ENCODE measurements at places on chromosomes 2 and 18. TPM values are rescaled to one million over a fixed set of nuclear protein-coding genes. Genes with fewer than 3 reads are reported as not detected.
A peak's percentile ranks its signal among the peaks of the same experiment; 100 is the strongest.

GRCh38 chr2:18412980-18413675, 147.3 kb downstream of the RDH14 start:
- H3K4me1 ChIP-seq: peaks cover 7% of the 10 kb centered on the region
- no peak overlapping the region for H3K4me3 ChIP-seq
- no peaks in the 10 kb centered on the region for H3K27me3 ChIP-seq
- H3K36me3 ChIP-seq: no peaks in the 10 kb centered on the region

GRCh38 chr2:105297216-105297615, 32.3 kb downstream of the TGFBRAP1 start:
- H3K27ac ChIP-seq: peak overlapping the region; percentile 78
- peaks cover 12% of the 10 kb centered on the region for H3K4me1 ChIP-seq
- H3K36me3 ChIP-seq: peaks cover 69% of the 10 kb centered on the region

The TMEM163 gene
- 0.58 TPM for total RNA-seq

GRCh38 chr2:143694335-143694734, 565.1 kb downstream of the ARHGAP15 start:
- no peaks in the 10 kb centered on the region for H3K4me1 ChIP-seq
- no peak overlapping the region for H3K4me3 ChIP-seq
- H3K36me3 ChIP-seq: no peaks in the 10 kb centered on the region
- DNase-seq: no peak
- H3K27ac ChIP-seq: no peak overlapping the region
- no peaks in the 10 kb centered on the region for H3K27me3 ChIP-seq

DNA sequence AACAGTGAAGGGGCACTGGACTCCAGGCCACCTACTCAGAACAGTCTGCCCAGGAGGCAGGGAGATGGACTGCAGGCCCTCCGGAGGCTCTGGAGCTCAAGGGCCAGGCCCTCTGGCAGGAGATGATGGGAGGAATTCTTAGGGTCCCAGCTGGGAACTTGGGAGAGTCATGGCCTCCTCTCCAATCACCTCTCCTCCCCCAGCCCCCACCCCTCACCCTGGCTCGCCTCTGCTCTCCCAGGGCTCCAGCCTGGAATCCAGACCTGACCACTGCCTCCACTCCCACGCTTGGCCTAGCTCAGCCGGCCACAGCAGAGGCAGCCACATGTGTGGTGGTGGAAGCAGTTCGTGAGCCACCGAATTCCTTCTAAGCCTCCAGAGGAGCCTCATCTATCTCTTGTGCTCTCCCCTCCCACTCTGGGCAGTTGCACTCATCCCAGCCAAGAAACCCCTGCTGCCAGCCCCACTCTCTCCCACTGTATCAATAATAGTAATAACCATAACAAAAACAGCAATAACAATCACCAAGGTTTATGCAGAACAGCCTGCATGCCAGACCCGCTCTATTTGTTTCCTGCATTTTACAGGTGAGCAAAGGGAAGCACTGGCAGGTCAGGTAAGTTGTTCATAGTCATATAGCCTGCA, 67.4 kb downstream of the TNS1 start:
- no peaks in the 10 kb centered on the region for H3K27me3 ChIP-seq
- H3K27ac ChIP-seq: peak overlapping the region; percentile 88
- H3K4me1 ChIP-seq: peaks cover 99% of the 10 kb centered on the region
- no peaks in the 10 kb centered on the region for H3K36me3 ChIP-seq
- peak overlapping the region; percentile 24 for H3K4me3 ChIP-seq

DNA sequence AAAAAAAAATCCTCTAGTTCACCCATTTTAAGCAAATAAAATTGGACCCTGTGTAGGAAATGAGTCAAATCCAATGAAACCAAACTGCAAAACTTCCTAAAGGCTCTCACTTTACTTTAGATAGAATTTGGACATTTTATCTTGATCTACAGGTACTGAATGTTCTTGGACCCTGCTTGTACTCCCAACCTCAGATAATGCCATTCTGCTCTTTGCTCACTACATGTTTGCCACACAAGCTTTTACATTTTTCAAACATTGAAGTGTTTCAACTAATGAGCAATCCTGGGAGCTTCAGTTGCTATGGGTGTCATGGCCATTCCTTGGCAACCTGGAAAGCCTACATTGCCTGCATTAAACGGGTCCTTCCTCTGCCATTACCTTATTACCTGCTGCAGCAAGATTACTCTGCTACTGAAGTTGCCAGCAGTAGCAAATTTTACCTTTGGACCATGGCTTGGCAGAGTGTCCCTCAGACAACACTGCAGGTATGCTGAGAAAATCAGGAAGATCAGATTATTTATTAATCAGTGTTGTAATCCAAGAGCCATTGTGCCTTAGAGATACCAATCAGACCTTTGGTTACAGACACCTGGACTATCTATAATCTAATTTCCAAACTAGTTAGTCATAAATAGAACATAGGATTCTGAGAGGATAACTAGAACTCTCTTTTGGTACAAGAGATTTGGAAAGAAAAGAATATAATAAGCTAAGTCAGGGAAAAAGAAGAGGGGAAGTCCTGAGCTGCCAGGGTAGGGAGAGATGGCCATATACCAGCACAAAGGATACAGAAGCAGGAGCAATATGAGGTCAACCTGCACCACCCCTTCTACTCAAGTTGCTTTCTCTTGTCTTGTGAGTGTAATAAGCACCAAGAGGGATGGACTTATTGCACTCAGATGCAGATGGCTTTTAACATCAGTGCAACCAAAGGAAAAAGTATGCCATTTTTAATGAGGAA, 293.3 kb upstream of the TFPI start:
- no peak overlapping the region for H3K27ac ChIP-seq
- DNase-seq: no peak
- no peaks in the 10 kb centered on the region for H3K27me3 ChIP-seq
- H3K36me3 ChIP-seq: no peaks in the 10 kb centered on the region
- no peaks in the 10 kb centered on the region for H3K4me1 ChIP-seq
